ENCODE measurements at places on chromosomes 6 and 20.

- no peak for DNase-seq
Measured at GRCh38 chr20:4987130-4987529, 14.2 kb downstream of the SLC23A2 start.

- peak; percentile 13 for DNase-seq
Measured at GRCh38 chr6:28424163-28424562, 19.1 kb downstream of the ZSCAN23 start.

DNA sequence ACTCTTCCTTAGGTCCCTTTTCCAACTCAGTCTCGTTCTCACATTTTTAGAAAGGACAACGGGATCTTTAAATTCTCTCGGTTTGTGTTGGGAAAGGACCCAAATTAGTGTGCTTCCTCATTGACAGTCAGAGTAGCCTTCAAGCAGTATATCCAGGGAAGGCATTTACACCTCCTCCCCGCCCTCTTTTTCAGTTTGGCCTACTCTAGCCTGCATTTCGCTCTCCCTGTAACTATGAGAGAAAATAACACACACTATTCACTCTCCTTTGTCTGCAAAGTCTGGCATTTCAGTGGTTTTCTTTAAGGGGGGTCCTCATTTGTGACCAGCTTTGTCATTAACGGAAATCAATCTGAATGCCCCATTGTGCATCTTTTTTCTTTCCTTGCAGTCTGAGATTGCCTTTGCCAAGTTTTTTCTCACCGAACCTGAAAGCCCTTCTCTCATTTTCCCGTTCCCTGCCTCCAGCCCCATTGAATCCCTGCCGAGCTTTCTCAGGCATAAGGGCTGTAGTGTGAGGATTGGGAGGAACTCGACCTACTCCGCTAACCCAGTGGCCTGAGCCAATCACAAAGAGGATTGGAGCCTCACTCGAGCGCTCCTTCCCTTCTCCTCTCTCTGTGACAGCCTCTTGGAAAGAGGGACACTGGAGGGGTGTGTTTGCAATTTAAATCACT is 393 bp upstream of the FABP7 start:
- DNase-seq, result no peak

DNA sequence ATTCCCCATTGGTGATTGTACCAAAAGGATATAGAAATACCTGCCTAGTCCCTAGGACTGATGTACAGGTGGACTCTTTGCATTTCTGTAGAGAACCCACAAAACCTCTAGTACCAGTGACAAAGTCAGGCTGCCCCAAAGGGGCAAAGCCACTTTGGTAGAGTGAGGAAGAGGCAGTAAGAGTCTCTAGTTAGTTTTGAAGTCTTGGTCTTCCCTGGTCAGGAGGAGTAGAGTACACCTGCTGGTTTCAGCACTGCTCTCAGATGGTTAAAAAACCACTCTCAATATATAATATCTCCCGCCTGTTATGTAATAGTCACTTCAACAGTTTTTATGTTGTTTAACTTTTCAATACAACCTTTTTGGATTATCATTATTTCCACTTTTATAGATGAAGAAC is 344.9 kb downstream of the CDKAL1 start:
- DNase-seq, result no peak

- DNase-seq, result peak; percentile 91
Measured at GRCh38 chr6:1686117-1687098, 76.7 kb downstream of the FOXC1 start.

- DNase-seq, result no peak
Measured at GRCh38 chr6:1619098-1619672, 9.5 kb downstream of the FOXC1 start.

DNA sequence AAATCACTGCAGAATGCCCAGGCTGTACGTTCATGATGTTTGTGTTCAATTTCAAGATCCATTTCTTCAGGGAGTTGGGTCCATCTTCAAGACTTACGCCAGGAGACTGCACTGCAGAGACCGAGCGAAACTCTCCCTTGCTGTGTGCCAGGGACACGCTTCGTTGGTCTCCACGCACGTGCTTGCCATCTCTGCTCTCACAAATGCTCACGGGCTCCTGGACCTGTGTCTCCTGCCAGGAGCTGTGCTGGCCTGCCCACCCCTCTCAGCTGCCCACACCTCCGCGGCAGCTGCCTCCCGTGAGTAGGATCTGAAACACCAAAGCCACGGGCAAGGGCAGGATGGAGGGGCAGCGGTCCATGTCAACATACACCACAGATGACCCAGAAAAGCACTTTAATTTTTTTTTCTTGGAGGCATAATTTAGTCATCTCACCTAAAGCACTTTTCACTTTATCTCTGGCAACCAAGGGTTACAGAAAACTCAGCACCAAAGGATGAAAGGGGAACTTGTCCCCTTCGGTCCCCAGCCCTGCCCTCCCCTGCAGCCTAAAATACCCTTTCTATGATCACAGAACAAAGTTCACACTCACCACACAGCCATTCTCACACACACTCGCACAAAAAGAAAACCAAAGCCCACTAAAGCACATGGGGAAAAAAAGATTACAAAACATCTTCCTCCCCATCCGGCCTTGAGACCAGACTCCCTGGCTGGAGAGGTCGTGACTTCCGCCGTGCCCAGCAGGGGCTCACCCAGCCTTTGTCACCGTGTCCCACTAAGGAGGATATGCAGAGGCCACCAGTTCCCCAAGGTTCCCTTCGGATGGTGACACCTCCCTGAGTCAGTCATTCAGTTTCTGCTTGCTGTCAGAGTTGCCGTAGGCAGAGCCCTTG is 137.9 kb downstream of the AGPAT4 start:
- no peak for DNase-seq

DNA sequence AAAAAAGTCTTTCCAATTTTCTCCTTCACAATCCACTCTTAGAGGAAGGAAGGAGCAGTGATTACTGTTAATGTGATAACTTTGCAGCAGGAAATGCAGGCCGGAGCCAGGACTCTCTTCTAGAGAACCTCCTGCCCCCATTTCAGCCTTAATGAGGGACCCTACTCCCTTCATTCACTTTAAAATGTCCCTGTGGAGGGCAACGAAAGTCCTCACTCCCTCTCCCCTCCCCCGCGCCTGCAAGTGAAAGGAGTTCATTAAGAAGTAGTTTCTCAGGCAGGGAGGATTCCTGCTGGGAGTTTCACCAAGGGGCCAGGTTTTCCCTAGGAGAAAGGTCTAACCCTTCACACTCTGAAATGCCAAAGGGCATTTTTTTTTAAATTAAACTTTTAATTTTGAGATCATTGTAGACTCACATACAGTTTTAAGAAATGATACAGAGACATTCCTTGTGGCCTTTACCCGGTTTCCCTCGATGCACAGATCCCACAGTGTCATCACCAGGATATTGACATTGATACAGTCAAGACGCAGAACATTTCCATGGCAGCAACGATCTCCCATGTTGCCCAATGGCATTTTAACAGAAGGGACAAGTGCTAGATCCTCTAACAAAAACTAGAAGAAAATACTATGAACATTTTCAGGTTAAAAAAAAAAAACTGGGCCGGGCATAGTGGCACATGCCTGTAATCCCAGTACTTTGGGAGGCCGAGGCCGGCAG is 6.8 kb upstream of the COMMD7 start:
- DNase-seq, result no peak

DNA sequence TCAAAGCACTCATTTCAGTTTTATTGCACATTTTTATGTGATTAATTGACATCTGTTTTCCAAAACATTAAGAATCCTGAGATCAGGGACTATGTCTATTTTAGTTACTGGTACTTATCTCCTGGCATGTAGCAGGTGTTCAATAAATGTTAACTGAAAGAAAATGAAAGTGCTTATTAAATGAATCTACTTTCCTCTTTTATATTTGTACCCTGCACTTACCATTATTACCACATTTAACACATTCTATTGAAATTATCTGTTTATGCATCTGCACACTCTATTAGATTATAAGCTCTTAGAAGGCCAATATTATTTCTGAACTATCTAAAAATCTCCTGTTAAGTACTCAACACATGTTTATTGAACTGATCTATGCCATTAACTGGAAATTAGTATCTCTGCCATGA is 131.9 kb downstream of the EPM2A start:
- no peak for DNase-seq

DNA sequence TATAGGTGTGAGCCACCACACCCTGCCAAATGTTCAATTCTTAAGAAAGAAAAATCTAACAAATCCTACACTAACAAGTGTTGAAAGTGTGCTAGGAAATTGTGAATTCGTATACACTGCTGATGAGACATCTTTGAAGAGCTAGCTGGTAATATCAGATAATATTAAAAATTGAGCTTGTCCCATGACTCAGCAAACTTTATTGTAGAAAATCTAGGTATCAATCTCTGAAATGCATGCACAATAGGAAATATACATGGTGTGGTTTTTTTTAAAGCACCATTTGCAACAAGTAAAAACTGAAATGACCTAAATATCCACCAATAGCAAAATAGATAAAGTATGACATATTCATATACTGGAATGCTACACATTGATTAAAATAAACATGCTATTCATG is 110.1 kb upstream of the NXT1 start:
- DNase-seq, result no peak

DNA sequence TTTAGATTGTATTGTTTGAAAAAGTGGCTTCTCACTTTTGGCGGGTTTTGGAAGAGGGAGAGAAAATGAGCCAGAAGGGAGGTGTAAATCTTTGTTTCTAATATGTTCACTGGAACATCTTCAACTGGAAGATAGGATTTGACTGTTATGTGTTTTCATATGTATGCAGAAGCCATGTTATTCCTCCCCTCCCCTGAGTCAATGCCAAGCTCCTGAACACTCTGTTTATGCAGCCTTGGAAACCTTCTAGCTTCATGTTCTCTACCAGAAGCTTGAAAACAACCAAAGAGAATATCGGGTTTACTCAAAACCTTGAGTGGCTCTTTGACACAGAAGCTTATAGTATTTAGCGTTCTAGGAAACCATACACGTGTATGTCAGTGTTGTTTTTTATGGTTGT is 279.1 kb downstream of the PRL start:
- no peak for DNase-seq

GRCh38 chr6:5997420-5997987 is 9.2 kb downstream of the NRN1 start:
- DNase-seq, result no peak

GRCh38 chr6:111866857-111867256 is 6.4 kb downstream of the FYN start:
- no peak for DNase-seq

GRCh38 chr6:88708197-88708744 is 255.1 kb downstream of the RNGTT start:
- DNase-seq, result no peak

DNA sequence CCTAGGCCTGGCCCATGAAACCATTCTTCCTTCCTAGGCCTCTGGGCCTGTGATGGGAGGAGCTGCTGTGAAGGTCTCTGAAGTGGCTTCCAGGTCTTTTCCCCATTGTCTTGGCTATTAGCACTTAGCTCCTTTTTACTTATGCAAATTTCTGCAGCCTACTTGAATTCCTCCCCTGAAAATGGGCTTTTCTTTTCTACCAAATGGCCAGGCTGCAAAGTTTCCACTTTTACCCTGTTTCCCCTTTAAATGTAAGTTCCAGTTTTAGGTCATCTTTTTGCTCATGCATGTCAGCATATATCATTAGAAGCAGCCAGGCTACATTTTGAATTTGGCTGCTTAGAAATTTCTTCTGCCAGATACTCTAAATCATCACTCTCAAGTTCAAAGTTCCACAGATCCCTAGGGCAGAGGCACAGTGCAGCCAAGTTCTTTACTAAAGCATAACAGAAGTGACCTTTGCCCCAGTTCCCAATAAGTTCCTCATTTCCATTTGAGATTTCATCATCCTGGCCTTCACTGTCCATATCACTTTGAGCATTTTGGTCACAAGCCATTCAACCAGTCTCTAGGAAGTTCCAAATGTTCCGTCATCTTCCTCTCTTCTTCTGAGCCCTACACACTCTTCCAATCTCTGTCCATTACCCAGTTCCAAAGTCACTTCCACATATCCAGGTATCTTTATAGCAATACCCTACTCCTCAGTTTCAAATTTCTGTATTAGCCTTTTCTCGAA is 71.9 kb downstream of the TBC1D7 start:
- DNase-seq, result no peak

DNA sequence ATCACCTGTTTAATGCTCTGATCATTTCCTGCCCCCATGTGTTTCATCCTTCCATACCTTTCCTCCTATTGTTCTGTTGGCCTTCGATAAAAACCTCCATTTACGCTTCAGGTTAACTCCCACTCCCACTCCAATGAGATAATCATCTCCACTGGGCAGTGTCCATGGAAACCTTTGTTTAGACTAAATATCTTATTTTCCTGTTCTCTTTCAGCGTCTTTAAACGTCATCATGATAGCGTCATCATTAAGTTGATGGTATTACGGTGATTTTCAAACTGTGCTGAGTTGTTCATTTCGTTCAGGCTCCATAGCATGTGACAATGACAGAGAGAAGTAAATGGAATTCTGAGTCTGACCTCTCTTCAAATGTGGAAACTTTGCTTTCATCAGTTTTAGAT is 970.5 kb upstream of the SLC35B3 start:
- no peak for DNase-seq

DNA sequence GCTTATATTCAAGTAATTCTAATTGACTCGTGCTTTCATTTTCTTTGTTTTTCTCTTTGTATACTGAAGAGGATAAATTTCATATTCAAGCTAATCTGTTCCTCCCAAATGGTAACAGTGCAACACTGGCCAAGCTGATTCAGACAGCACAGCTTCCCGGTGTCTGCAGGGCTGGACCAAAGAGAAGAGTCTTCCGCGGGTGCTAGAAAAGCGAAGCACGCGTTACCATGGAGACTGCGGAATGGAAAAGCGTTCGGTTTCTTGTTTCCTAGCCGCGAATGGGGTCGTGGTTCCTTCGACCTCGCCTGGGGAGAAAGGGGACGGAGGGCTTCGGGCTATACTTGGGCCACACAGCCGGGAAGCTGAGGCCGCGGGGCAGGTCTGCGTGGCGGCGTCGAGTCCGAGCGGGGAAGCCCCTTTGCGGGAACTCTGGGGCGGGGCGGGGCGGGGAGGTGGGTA is 6.2 kb upstream of the ZNF311 start:
- peak; percentile 73 for DNase-seq

DNA sequence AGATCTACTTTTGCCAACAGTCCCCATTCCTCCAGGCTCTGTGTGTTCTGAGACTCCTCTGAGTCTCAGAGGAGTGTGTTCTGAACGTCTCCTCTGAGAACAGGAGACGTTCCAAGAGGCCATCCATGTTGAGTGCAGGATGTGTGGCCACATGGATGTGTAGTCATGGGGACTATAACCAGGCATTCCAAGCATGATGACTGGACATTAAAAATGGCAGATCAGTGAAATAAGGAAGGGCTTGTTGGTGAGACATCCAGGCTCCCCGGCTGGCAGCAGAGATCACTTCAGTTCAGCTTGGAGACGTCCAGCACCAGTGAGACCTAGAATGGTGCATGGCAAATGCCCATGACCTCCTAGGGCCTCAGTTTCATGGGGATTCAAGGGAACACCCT is 34.3 kb upstream of the POU5F1 start:
- peak; percentile 52 for DNase-seq

GRCh38 chr6:126919947-126920346 is 198.5 kb upstream of the RSPO3 start:
- DNase-seq, result peak; percentile 97

- DNase-seq, result peak; percentile 6
Measured at GRCh38 chr20:2911200-2911599, 37.9 kb downstream of the PTPRA start.

DNA sequence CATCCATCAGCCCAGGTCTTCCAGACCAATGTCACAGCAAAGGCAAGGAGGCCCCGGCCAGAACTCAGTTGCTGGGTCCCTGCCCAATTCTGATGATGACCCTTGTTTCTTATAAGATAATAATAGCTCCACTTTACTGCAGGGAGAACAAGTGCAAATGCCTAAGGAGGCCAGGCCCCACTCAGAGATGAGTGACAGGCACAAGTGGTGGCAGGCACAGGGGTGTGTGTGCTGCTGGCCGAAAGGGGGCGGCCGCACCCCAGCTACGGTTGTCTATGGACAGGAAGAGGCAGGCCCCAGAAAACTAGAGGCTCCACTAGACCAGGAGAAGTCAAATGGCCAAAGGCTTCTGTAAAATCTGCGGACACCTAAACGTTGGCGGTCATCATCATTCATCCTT is 28.6 kb downstream of the GNAS-AS1 start:
- DNase-seq, result no peak

Data from ELR (cell line).